Stimulated activated CD4-positive, alpha-beta T cell treated with anti-CD3 and anti-CD28 coated beads, Interleukin-4, amount 100 ng/mL, for 1 hour (primary cell): ENCODE measurements at places on chromosomes 4 and X.

DNA sequence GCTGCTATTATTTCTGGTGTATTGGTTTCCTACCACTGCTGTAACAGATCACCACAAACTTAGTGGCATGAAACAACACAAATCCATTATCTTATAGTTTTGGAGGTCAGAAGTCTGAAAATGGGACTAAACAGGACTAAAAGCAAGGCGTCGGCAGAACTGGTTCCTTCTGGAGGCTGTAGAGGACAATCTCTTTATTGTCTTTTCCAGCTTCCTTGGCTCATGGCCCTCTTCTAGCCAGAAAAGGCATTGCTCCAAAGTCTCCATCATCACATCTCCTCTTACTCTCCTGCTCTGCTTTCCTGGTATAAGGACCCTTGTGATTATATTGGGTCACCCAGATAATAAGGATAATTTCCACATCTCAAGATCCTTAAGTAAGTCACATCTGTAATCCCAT is 121.9 kb downstream of the CLCN4 start:
- no peak for DNase-seq

GRCh38 chr4:37890801-37891259 is at the start of gene TBC1D1:
TBC1D1 (plus strand) TSS chr4:37891084; CDS start chr4:37902096, 11,012 bp downstream.
- peak; percentile 50 for DNase-seq

GRCh38 chr4:129326571-129327460 is 230.9 kb downstream of the C4orf33 start:
- no peak for DNase-seq

DNA sequence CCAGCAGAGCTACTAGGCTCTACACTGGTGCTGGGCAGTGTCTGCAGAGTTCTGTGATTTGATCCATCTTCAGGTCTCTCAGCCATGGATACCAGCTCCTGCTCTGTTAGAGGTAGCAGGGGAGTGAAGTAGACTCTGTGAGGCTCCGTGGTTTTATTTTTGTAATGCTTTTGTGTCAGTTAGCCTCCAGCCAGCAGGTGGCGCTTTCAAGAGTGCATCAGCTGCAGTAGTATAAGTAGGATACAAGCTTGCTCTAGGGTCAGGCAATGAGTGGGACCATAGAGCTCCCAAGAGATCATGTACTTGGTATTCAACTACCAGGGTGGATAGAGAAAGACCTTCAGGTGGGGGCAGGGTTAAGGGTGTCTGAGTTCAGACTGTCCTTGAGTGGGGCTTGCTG is 362.5 kb upstream of the TRAM1L1 start:
- peak; percentile 11 for DNase-seq

DNA sequence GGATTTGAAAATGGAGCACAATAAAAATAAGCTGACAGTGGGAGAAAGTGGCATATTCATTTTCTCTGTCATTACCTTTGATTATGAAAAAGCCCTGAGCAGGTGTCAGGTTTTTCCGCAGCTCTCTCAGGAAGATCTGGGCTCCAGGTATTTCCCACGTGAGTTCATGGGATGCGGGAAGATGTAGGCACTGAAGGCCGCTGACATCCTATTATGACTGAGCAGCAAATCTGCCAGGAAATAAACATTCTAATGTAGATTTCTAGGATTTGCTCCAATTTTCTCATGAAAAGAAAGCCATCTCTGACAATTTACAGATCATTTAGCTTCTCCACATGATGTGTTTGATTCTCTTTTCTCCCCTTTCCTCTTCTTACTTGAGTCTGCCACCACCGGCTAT is 160.7 kb downstream of the KIT start:
- no peak for DNase-seq

DNA sequence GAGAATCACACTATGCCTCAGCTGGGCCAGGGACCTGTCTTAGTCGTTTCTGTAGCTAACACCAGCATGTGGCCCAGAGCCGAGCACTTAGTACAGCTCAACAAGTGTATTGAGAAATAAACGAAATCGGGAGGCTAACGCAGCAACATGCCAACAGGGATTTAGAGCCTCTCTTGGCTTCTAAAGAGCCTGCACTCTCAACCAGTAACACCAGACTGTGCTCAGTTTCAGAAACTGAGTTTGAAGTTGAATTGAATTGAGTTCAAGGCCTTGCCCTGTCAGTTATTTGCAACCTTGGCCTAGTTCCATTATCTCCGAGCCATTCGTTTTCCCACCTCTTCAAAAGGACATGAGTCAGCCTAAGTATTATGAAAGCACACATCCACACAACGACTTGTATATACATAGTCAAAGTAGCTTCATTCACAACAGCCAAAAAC is 71.3 kb upstream of the LDB2 start:
- no peak for DNase-seq

DNA sequence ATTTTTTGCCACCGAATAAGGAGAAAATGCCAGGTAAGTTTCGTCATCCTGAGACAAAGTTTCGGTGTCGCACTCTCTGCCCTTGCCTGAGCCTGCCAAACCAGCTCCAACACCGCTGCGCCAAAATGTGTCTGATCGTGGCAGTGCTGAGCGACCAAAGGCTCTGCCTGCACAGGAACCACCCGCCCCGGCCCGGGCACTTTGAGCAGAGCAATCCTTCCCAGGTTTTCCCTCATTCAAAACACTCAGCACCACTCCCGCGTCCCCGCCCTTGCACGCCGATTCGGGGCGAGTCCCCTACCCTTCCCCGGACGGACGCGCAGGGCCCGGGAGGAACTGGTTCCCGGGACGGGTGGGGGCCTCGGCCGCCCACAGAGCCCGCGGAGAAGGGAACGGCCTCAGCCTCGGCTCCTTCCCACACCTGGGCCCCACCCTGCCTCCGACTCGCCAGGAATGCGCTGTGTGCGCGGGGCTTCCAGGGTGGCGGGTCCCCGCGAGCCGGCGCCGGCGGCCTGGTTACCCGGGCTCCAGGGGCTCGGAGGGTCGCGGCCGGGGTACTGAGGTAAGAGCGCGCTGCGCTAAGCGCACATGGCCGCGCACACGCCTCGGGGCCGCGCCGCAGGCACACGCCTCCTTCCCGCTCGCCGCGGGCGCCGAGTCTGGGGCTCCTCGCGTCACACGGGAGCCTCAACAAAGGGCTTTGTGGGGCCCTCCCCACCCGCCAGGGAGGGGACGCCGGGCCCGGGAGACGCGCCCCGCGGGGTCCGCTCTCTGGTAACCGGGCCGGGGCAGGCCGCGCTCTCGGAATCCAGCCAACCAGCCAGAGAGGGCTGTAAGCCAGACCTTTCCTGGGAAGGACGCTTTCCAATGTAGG is at the start of gene C4orf36:
Gene C4orf36 (minus strand): TSS at position 661 of the 874 bp plus-strand sequence. CDS start 902 bp downstream, outside the sequence.
- peak; percentile 30 for DNase-seq

- DNase-seq: no peak
Observed at GRCh38 chrX:133563705-133564104, 148.4 kb upstream of the GPC4 start.

DNA sequence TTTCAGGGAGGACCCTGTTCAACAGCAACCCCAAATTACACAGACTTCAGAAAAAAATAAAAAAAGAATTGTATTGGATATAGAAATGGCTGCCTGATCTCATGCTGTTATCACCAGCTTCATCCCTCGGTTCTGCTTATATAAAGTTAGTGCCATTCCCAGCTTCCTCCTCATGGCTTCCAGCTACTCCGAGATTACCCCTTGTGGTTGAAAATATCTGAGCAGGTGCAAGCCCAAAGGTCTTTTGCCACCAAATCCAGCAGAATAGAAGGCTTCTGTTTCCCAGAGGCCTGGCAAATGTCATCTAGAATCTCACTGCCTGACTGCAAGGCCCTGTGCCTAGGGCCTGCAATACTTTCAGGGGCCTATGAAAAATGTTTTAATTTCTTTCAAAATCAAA is 13.8 kb upstream of the HPGDS start:
- no peak for DNase-seq

GRCh38 chr4:150950657-150951288 is 64.3 kb downstream of the LRBA start:
- DNase-seq: no peak

DNA sequence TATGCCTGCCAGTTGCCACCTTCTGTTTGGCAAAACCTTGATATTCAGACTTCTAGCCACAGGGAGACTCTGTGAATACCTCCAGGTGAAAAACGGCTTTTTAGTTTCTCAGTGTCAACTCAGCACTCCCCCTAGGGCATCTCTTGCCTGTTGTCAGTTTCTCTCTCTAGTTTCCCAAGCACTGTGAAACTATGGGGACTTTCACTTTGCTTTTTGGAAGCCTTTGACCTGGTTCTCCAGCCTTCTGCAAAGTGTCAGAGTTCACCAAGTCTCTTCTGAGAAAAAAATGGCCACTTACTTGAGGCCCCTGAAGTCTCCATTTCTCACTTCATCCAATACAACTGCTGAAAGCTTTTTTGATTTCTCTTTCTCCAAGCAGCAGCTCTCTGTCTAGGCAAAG is 521.5 kb downstream of the INPP4B start:
- no peak for DNase-seq

- no peak for DNase-seq
Observed at GRCh38 chrX:39955625-39956024, 142.1 kb downstream of the BCOR start.

DNA sequence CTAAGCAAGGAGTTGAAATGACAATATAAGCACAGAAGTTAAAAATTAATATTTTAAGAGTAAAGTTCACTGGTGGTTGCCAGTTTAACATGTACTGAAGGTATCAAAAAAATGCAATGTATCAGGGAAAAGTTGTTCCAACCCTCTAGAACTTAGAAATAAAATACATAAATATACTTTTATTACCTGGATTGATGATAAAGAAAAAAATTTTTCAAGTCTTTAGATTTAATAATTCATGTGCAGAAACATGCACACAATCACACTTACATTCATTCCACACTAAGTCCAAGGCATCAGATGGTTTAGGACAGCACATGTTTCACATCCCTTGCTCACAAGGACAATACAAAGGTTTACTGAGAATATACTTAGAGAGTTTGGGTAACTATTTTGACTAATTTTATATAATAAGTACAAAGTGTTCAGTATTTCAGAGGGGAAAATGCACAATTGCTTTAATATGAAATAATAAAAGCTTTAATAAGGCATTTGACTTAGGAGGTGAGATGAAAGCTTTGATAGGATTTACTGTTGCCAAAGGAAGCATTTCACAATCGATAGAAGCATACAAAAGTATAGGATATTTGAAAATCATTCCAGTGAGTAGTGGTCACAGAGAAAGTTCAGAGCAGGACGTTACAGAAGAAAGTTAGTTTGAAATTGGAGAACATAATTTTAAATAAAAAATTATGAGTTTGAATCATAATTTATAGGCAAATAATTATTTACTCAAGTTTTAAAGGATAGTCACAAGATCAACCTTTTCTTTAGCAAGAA is 392 bp upstream of the UGT2A3 start:
- no peak for DNase-seq

GRCh38 chr4:38873290-38873944 is 5.8 kb downstream of the FAM114A1 start:
- DNase-seq: no peak

DNA sequence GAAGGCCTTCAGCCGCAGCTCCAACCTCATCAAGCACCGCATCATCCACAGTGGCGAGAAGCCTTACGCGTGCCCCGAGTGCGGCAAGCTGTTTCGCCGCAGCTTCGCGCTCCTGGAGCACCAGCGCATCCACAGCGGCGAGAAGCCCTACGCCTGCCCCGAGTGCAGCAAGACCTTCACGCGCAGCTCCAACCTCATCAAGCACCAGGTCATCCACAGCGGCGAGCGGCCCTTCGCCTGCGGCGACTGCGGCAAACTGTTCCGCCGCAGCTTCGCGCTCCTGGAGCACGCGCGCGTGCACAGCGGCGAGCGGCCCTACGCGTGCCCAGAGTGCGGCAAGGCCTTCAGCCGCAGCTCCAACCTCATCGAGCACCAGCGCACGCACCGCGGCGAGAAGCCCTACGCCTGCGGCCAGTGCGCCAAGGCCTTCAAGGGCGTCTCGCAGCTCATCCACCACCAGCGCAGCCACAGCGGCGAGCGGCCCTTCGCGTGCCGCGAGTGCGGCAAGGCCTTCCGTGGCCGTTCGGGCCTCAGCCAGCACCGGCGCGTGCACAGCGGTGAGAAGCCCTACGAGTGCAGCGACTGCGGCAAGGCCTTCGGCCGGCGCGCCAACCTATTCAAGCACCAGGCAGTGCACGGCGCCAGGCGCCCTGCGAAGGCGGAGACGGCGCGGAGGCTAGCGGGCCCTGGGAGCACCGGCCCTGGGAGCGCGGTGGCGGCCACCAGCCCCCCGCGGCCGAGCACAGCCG is 9.8 kb downstream of the ZFP92 start:
- no peak for DNase-seq

GRCh38 chr4:45036677-45037076 is 310.3 kb upstream of the GNPDA2 start:
- no peak for DNase-seq

- DNase-seq: no peak
Observed at GRCh38 chrX:107542500-107542899, 85.8 kb upstream of the PRPS1 start.

- no peak for DNase-seq
Observed at GRCh38 chr4:110400086-110400485, 75.9 kb upstream of the ENPEP start.

DNA sequence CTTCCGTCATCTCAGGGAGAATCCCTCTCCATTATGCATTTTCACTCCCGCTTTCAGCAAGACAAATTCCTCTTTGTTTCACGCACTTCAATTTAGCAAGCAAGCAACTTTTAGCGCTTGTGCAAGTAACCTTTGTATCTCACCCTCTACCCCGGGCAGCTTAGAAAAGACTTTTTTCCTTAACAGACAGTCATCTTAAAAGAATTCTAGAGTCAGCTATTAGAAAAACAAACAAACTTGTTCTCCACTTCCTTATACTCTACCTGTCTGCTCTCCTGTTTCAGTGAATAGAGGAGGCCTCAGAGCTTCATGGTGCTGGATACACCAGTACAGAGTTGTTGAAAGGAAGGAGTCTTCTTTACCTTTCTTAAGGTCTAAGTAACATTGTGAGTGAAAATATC is 12.1 kb downstream of the TIGD2 start:
- DNase-seq: no peak

- no peak for DNase-seq
Observed at GRCh38 chr4:95124906-95125504, 367.2 kb downstream of the BMPR1B start.

DNA sequence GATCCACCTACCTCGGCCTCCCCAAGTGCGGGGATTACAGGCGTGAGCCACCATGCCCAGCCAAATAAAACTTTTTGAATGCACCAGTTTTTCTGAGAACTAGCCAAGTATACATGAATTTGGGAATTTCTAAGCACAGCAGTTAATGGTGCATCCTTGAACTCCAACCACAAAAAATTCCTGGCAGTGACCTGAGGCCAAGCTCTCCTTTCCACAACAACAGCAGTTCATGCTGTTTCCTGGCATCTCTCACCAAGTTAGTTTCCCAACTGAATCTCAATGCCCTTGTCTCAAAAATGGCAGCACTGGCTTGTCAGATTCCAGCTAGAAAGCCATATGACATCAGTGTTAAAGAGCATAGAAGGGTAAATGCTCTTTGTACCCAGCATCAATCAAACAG is 15.9 kb upstream of the XKRX start:
- no peak for DNase-seq

- no peak for DNase-seq
Observed at GRCh38 chr4:114691865-114692264, 93.3 kb downstream of the UGT8 start.

DNA sequence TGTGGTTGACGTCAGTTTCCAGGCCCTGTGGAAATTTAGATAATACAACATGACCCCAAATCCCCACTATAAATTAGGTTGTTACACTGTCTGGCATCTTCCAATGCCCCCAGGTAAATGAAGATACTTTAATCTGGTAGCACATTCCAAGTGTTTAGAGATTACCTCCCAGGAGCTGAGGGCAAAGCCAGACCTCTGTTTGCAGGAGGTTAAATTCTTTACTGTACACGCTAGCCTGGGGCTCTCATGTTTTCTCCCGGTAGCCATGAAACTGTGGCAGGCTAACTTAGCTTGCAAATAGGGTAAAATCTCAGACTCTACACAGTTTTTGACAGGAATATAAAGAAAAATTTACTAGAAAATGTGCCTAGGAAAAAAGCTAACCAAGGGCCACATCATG is 450.0 kb downstream of the PDGFC start:
- no peak for DNase-seq
